ENCODE measurements at places on chromosomes 1 and 21.

GRCh38 chr1:209353053-209353452 is 230.5 kb upstream of the CAMK1G start:
- no peak for DNase-seq

DNA sequence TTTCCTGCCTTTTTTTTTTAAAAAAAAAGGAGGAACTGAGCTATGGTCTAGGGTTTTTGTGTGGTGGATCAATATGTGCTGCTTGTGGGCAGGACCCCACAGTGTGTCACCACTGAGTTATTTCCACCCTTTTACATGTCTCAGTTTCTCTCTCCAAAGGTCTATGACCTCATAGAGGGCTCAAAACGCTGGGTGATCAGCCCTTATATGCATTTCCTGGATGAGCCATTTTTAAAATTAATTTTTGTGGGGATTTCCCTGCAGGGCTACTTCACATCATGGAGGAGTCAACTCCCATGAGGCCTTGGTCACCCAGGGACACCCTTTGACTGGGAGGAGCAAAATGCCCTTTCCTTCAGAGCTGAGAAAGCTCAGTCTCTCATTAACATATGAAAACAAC is 20.7 kb upstream of the HAO2 start:
- DNase-seq = no peak

- no peak for DNase-seq
Measured at GRCh38 chr1:205339197-205339702, 17.5 kb downstream of the KLHDC8A start.

DNA sequence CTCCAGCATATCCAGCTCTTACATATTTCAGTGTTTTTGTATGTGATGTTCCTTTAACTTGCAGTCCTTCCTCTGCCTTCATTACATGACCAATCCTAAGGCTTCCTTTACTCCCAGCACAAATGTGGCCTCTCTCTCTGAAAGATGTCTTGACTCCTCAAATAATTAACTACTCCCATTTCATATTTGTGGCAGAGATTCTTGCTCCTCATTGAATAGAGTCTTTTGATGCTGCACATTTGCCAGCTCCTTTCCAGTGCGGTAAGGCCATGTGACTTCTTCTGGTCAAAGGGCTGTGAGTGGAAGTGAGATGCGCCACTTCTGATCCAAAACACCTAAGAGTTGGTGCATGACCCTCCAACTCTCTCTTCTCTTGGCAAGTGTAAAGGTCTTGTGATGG is 19.1 kb upstream of the LAMC1 start:
- DNase-seq = no peak

DNA sequence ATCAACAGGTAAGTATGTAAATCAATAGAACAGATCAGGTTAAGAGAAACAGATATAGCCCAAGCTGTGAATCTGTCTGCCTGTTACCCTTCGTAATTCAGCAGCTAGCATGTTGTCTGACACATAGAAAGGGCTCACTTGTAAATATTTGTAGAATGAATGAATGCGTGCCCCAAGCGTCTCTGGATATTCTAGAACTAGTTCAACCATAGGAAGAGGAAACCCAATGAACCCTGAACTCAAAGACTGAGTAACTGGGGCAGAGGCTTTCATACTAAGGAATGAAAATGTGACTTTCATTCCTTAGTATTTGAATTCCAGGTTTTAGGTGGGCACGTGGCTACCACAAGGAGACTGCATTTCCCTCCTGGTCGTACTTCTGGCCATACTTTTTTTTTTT is 60.1 kb upstream of the SMYD2 start:
- no peak for DNase-seq

- DNase-seq = no peak
Measured at GRCh38 chr1:189657715-189658114, 819.9 kb downstream of the BRINP3 start.

DNA sequence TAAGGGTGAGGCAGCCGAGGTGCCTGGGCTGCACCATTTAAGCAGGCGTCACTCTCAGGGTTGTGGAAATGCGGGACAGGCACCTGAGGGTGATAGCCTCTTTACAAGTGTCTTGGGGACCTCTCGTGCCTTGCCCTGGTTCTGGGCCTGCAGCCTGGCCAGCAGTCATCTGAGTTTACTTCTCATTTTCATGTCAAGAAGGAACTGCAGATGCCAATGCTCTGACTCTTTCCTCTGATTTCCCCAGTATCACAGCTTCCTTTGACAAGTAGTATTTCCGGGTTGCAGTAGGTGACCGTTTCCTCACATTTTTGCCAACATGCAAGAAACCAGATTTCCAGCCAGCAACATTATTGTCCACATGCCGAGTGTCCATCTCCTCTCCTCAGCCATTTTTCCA is 286.9 kb downstream of the DISC1 start:
- DNase-seq = no peak

- no peak for DNase-seq
Measured at GRCh38 chr1:3348196-3348865, 106.1 kb upstream of the ARHGEF16 start.

- no peak for DNase-seq
Measured at GRCh38 chr1:113429461-113430153, 39.3 kb downstream of the MAGI3 start.

GRCh38 chr1:42179275-42179674 is 14.7 kb upstream of the GUCA2A start:
- DNase-seq = no peak

GRCh38 chr1:36175137-36176095 is 19.5 kb downstream of the MAP7D1 start:
- peak; percentile 39 for DNase-seq

DNA sequence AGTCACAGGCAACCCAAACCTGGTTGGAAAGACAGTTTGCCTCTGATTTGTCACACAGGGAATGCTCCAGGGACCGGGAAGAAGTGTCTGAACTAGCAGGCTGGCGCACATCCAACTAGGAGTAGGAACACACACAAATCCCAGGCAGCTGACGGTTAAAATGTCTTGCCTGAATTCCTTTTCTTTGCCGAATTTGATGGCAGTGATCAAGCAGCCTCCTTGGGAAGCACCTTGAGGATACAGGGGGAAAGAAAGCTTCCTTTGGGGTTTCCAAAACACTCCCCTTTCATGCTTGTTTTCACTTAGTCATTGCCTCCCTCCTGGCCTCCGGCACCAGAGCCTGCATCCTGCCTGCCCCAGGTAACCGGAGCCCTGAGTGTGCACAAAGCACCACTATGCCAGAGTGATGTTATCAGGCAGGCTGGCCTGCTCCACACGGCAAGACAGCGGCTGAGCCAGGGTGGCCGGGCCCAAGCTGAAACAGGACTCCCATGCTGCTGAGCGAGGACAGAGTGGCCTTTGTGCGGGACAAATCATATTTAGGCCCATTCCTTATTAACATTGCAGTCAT is 193.8 kb downstream of the LMX1A start:
- DNase-seq = peak; percentile 84

- DNase-seq = no peak
Measured at GRCh38 chr1:154730986-154731489, 123.1 kb upstream of the ADAR start.

DNA sequence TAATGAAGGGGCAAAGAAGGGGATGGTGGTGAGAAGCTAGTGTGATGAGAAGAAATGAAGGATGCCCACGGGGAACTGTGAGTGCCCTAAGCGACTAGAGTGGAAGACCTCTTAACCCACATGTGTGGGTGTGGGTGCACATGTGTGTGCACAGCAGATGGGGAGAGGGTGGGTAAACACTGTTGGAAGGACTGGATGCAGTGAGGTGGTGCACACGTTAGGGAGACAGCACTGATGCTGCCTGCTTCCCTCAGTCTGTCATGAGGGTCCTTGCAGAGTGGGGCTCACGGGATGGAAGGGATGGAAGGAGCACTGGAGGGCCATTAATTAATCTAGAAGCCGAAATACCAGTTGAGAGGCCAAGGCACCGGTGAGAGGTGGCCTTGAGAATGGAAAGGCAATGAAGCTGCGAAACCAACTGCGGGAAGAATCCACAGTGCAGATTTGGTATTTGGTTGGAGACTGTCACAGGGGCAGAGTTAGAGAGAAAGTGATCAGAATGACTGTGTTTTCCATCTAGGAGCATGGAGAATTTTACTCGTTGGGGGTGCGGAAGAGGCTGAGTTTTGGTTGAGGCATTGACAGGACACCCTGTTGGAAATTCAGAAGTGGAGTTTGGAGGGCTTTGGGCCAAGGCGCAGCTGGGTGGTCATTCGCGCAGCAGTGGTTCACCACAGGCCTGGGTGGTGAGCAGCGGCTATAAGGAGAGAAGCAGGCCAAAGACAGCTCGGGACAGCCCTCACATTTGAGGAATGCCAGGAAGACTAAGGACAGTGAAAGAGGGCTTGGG is 15.8 kb downstream of the RCSD1 start:
- DNase-seq = no peak

- DNase-seq = no peak
Measured at GRCh38 chr1:19569786-19570185, 74.3 kb upstream of the NBL1 start.

- DNase-seq = no peak
Measured at GRCh38 chr1:2529784-2530512, at the start of gene HES5. Gene HES5 (minus strand): TSS chr1:2530263. CDS start chr1:2530164, 99 bp downstream.
